ENCODE measurements at places on chromosomes 13 and 19. TPM values are rescaled to one million over a fixed set of nuclear protein-coding genes. Genes with fewer than 3 reads are reported as not detected.

GRCh38 chr19:12924621-12925310 is 5.7 kb upstream of the SYCE2 start:
- DNase-seq: no peak

DNA sequence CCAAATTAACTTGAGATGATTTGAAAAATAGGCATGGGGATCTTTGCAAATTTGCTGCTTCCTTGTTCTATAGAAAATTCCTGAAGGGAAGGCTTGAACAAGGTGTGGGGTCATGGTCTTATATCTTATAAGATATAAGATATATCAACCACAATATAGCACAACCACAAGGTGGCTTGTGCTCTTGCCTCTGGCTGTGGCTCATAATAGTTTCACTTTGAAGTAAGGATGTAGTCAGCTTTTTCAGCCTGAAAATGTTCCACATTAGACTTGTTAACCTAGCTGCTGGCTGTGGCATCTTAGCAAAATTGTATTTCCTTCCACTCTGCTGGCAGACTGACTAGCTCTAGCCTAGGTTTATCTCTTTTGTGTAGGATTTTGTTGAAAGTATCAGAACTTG is 169.7 kb downstream of the KLF5 start:
- DNase-seq: no peak

- DNase-seq: peak; percentile 92
Measured at GRCh38 chr19:20999731-21000352, 20.6 kb upstream of the ZNF430 start.

DNA sequence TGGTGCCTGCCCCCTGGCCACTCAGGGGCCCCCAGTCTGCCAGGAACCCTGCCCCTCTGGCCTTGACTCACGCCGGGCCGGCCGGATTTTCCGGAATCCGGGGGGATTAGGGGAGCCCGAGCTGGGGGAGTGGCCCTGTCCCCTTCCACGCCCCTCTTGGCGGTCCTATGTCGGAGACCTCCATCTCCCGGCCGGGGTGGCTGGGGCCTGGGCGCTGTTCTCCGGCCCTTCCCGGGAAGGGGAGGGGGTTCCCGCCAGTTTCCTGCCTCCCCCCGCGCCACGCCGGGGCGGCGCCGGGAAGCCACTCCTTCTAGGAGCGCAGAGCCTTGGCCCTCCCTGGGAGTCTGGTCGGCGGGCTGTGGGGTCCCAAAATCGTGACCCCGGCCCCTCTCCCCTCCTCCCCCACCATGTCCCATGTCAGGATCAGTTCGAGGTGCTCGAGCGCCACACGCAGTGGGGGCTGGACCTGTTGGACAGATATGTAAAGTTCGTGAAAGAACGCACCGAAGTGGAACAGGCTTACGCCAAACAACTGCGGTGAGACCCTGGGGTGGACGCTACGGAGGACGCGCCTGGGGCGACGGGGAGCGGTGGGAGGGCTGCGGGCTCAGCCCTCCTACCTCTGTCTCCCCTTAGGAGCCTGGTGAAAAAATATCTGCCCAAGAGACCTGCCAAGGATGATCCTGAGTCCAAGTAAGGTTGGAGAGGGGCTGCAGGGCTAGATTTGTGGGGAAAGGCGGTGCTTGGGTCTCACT is 1.3 kb downstream of the TRIP10 start:
- peak; percentile 90 for DNase-seq

GRCh38 chr13:52949742-52950141 is 78.9 kb upstream of the OLFM4 start:
- no peak for DNase-seq

DNA sequence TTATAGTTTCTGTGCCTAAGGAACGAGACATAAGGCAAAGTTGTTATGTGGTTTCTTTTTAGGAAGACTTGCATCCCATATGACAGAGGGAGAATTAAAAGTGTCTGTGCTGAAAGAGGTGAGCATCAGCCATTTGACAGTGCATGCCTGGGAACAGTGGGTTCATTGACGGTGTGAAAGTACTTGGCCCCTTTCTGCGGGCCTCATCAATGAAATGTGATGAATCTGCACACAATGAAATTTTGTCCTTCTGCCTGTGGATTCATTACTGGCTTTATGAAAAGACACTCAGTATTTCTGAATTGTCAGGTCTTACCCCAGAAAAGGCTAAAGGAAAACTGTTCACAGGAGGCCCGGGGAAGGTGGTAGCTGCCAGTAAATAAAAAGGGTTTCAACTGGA is 295.8 kb downstream of the FOXO1 start:
- DNase-seq: no peak

DNA sequence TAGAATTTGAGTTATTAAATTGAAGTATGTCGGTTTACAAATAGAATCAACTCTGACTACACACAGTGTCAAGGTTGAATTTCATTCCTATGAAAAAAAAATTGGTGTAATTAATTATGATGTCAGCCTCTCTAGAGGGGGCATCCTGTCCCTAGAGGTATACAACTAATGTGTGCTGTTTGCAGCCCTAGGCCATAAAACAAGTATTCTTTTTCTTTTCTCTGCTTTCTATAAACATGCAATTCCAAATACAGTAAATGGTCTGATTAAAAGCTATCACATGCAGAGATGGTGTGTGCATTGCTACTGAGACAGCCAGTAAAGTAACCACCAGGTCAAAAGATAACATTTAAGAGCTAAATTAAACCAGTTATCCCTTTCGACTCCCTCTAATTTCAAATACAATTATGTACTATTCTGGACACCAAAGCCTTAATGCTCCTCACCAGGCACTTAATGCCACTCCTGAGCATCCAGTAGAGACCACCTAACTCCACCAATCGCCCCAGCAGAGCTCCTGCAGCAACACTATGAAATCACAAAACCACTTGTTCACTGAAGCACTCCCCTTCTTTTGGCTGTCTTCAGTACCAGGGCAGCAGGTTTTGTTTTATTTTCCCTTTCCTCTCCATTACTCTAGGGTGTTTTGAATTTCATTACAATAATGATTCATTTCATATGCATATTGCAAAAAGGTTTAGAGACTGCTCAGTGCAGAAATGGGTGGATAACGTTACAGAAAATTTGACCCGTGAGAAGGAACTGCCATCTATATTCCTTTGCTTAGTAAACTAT is 426.9 kb downstream of the PCDH9 start:
- no peak for DNase-seq

Gene HIF3A
- polyA plus RNA-seq: 94.7 TPM

Gene SIGLEC5
- not detected for polyA plus RNA-seq

Gene NLRP7
- not detected for polyA plus RNA-seq

Gene ZNF554
- 4.7 TPM for polyA plus RNA-seq

Gene SMIM44
- polyA plus RNA-seq: not detected

Gene ATP4B
- not detected for polyA plus RNA-seq

Measured in right cardiac atrium (tissue), 5 donors.